ENCODE measurements at places on chromosomes 2 and 18.
A peak's percentile ranks its signal among the peaks of the same experiment; 100 is the strongest.

- no peak for DNase-seq
These were observed 46.4 kb downstream of the LCLAT1 start for GRCh38 chr2:30493440-30493839.

- DNase-seq: peak; percentile 29
These were observed 36.7 kb downstream of the FAM117B start for GRCh38 chr2:202671317-202672035.

GRCh38 chr2:164935118-164936101 is 19.9 kb downstream of the SLC38A11 start:
- DNase-seq: no peak

GRCh38 chr2:239215136-239215925 is 185.5 kb downstream of the HDAC4 start:
- no peak for DNase-seq

- DNase-seq: no peak
These were observed 40.8 kb downstream of the MTERF4 start for GRCh38 chr2:241061275-241061674.

- no peak for DNase-seq
These were observed 1221.7 kb upstream of the ZEB2 start for GRCh38 chr2:145741636-145742035.

DNA sequence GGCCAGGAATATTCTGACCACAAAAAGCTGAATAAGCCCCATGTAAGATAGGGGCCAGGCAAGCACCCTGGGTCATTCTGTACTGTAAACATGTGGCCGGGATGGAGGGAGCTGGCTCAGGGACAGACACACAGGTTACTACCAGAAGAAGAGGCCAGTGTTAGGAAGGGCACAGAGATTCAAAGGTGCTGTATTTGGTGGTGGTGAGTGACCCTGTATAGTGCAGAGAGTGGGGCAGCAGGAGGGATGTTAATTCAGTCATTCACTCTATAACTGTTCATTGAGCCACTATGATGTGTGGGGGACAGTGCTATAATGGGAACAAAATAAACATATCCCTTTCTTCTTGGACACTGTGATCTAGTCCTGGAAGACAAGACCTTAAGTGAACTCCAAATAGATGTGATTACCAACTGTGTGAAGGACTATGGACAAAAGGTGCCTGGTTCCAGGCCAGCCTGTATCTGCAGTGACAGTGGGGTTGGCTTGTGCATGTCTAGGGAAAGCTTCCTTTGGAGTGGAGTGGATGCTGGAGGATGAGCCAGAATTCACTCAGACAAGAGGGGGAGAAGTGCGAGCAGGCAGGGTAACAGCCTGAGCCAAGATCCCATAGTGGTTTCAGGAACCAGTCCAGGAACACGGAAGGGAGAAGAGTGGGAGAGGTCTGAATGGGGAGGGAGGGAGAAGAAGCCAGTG is 8.3 kb downstream of the MOCOS start:
- no peak for DNase-seq

- no peak for DNase-seq
These were observed 38.2 kb downstream of the AOX1 start for GRCh38 chr2:200624026-200624425.

- no peak for DNase-seq
These were observed 251.4 kb upstream of the UBE2E3 start for GRCh38 chr2:180728928-180729559.

GRCh38 chr2:234331566-234331965 is 165.3 kb downstream of the ARL4C start:
- DNase-seq: no peak

- no peak for DNase-seq
These were observed 52.5 kb downstream of the SERTAD2 start for GRCh38 chr2:64601034-64601754.

DNA sequence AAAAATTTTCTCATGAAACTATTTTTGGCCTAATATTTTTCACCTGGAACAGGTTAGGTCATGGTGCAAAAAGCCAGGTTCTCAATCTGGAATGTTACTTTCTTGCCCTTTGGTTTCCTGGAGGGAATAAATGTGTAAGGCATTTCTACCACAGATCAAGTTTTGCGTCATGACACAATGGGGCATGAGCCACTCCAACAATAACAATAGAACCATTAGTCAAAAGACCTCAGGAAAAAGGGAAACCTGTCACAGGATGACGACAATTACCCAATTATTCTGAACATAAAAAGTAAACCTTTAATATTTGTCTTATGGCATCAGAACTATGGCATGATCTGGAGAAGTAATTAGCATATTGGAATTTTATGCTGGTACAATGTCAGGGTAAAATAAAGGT is 88.2 kb upstream of the HNRNPA3 start:
- DNase-seq: no peak

DNA sequence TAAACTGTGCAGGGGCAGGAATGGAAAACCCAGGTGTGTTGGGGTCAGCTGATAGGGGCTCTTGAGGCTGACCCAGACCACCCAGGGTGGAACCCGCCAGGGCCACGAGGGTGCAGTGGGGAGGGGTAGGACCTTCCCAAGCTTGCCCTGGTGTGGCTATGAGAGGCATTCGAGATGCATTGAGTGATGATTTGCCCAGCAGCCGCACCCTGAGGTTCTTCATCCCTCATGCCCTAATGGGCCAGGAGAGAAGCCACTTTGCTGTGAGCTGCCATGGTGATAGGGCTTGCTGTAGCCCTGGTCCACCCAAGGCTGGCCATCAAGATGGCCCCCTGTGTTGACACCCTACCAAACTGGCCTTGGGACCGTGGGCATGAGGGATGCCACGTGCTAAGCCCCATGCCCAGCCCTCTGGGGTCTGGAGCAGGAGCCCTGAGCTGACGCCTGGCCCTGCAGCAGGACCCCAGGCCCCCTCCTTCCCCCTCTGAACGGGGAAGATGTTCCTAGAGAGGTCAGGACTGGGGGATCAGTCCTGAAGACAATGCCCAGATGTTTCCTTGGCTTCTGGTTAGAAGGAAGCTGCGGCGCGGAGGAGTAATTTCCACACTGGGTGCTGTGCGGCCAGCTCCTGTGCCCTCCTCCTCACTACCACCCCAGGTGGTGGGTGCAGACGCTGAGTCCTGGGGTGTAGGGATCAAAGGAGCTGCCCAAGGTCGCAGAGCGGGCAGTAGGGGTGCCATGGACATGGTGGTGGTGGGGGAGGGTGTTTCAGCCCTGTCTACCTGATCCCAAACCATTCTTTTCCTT is 122.5 kb upstream of the HDAC4 start:
- no peak for DNase-seq

DNA sequence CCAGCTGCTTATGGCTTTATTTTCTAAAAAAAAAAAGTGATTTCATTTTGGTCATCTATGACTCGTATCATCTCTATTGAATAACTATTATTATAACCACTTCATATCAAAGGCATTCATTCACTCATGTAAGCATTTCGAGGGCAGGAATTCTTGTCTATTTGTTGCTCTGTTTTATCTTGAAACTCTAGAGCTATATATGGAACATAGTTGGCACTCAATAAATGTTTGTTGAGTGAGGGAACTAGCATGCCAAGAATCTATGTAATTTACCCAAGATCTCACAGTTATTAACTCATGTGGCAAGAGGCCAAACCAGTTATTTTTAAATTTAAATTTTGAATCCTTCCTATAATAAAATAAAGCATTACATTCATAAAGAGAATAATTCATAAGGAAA is 470.1 kb downstream of the TMX3 start:
- no peak for DNase-seq

- no peak for DNase-seq
These were observed 619.4 kb upstream of the CHAC2 start for GRCh38 chr2:53148221-53148620.

DNA sequence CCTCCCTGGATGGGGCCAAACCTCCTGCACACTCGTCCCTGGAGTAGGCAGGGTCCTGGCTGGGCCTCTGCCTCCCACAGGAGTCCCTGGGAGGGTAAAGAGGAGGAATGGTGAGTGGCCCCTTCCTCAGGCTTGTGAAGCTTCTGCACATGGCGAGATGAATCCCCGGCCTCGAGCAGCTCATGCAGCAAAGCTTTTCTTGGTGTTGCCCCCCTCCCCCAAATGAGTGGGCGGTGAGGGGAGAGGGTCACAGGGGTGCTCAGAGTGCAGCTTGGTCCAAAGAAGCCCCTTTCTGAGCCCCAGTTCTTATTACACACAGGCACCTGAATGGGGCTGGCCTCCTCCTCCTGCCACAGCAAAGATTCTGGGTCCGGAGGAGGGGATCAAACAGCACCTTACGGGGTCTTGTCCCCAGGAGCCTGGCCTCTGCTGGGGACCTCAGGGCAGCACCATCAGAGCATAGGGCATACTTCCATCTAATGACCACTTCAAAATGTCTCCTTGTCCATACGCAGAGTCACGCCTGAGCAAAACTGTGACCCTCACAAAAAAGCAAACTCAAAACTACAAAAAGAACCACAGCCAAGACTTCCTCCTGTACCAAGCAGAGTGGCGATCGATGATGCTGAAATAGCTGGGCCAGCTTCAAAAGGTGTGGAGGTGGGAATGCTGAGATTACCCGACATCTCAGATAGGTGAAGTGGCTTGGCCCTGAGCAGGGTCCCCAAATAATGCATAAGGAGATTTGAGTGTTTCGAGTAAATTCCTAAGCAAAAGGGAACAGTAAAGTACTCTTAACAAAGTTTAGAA is 148.4 kb upstream of the TWIST2 start:
- no peak for DNase-seq

GRCh38 chr2:131517106-131517831 is 10.4 kb upstream of the CCDC74A start:
- no peak for DNase-seq

GRCh38 chr2:6917761-6918421 is 679 bp downstream of the RNF144A start:
- no peak for DNase-seq

GRCh38 chr2:74221604-74222299 is 23.3 kb downstream of the MTHFD2 start:
- DNase-seq: no peak

DNA sequence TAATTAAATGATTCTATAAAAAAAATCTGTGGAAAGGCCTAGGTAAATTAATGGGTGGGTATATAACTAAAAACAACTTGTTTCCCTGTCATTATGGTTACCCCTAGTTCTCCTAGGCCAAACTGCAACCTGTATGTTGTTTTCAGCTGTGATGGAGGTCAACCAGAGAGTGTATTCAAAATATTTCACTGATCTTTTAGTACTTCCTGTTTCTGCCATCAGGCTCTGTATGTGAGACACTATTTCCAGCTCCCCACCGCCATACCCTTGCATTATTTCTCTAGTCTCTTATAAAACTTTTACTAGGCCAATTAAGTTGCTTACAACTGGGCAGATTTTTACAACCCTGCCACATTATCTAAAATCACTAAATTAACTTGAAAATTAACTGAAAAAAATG is 21.0 kb upstream of the CDKL4 start:
- DNase-seq: no peak

DNA sequence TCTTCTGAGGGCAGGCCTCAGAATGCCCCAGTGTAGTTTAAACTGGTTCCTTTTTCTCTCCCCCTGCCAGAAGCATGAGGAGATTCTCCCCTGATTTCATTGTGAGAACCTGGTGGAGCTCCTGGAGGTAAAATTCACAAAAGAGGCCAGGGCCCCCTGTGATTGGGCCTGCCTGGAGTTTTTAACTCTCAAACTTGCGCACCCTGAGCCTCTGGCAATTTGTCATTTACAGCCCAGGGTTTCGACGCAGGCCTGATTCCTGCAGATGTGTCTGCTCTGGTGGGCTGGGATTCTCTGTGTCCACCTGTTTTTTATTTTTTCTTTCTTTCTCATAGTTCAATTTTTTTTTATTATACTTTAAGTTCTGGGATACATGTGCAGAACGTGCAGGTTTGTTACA is 157.9 kb downstream of the ASB1 start:
- no peak for DNase-seq

DNA sequence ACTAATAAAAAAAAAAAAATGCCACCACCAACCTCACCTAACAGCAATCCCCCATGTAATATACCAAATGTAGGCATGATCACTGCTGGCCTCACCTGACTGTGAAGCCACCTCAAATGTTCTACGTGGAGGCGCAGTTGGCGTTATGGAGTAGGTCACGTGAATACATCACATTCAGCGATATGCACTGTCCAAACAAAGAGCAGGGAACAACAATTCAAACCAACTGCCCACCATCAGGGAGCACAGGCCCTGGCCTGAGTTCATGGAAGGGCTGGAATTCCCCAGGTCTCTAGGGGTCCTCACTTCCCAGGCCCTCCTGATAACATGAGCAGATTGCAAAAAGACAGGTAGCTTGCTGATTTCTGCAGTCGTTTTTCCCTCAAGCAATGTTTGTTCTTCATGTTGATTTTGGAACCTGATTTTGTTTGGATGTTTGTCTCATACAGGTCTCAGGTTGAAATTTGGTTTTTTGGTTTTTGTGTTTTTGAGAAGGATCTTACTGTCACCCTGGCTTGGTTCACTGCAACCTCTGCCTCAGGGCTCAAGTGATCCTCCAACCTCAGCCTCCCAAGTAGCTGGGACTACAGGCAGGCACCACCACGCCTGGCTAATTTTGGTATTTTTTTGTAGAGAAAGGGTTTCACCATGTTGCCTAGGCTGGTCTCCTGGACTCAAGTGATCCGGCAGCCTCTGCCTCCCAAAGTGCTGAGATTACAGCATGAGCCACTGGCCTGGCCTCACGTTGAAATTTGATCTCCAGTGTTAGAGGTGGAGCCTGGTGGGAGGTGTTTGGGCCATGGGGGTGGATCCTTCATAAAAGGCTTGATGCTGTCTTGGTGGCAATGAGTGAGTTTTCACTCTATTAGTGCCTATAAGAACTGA is 15.5 kb downstream of the TBC1D8 start:
- no peak for DNase-seq

DNA sequence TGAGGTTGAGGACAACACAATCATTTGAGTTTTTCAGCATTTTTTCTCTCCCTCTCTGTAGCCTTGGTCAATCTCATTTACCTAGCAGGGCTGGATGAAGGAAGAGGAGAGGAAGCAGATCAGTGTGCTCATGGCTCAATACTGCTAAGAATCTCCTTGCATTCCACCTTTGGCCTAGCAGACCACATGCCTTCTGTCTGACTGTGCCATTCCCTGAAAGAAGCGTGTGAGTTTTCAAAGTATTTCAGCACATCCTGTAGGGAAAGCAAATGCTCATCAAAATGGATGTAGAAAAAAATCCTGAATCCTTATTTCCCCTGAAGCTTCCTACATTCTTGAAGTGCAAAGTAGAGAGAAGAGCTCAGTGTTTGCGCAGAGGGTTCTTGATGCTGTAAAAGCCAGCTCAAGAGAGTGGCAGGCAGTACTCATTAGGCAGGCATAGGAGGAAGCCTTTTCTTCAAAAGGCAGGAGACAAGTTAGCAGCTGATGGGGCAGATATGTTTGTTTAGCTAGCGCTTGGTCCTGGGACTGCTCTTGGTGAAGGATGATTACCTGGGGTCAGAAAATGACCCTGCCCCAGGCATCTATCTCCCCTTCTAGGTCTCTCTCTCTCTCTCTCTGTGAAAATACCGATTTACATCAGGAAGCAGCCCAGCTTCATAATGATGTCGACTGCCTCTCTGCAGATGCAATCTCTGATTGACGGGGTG is 14.4 kb upstream of the PIK3C3 start:
- no peak for DNase-seq

GRCh38 chr2:176084611-176085119 is 903 bp upstream of the EVX2 start:
- DNase-seq: no peak

Data from hindlimb muscle (tissue), 1 donor.